ENCODE measurements at places on chromosomes 4 and X.

- no peak for DNase-seq
These were observed 566.0 kb upstream of the TENM3 start for GRCh38 chr4:181677201-181677600.

DNA sequence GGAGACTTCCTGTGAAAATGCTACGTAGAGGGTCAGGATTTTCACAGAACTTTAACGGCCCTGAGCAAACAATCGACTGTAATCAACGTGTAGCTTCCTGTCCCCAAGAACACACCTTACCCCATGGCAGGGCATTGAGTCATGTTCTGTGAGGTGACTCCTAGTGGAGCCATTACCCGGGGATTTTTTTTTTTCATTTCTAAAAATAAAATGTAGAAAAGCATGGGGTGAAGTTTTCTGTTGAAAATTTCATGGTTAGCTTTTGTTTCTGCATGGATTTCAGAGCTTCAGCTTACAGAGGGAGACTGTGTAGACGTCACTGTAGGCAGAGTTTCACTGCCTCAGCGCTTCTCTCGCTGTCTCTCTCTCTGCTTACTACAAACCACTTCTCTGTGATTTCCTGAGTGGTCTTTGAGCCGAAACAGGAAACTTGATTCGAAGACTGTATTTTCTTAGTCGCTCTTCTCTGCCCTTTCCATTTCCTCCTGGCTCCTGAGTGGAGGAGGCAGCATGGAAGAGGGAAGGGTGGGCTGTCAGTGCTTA, 111.7 kb downstream of the NFKB1 start:
- DNase-seq = no peak

DNA sequence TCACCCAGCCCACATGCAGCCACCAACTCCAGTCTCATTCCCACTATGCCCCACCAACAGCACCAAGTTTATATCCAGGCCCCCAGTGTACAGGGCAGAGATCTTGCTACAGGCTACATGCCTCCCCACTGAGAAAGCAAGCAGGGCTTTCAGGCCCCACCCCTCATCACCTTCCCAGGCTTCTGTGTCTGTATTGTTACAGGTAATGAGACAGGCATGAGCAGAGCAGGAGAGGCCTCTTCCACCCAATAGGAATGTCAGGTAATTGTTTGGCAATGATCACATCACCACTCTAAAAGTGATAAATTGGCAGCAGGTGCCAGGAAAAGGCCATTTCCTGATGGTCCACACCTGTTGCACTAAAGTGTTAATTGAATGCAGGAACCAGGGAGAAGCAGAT, 102.5 kb downstream of the ZNF518B start:
- DNase-seq = no peak

- DNase-seq = no peak
These were observed 788.4 kb downstream of the RPA4 start for GRCh38 chrX:97672138-97672537.

DNA sequence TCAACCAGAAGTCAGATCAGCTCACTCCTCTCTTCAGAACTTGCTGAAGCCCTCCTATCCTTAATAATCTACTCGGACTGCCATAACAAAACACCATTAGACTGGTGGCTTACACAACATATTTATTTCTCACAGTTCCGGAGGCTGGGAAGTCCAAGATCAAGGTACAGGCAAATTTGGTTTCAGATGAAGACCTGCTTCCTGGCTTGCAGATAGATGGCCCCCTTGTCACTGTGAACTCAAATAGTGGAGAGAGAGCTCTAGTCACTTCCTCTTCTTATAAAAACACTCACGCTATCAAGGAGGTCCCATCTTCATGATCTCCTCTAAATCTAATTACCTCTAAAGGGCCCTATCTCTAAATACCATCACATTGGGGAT, 125.1 kb downstream of the CAMK2D start:
- no peak for DNase-seq

DNA sequence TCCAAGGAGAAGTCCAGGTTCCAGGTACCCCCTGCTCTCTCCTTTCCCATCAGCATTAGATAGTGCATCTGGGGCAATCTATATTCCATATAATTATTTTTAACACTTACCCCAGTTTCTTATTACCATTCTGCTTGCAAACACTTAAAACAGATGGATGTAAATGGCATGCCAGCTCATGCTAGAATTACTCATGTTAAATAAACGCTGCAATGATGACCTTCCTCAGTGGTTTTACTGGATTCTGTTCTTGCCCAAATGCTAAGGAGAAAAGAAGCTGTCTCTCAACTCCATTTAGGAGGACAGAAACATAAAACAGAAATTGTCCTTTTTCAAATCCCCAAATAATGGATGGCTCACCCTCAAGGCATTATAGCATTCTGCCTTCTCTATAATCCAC, 161.1 kb downstream of the NLGN4X start:
- no peak for DNase-seq

DNA sequence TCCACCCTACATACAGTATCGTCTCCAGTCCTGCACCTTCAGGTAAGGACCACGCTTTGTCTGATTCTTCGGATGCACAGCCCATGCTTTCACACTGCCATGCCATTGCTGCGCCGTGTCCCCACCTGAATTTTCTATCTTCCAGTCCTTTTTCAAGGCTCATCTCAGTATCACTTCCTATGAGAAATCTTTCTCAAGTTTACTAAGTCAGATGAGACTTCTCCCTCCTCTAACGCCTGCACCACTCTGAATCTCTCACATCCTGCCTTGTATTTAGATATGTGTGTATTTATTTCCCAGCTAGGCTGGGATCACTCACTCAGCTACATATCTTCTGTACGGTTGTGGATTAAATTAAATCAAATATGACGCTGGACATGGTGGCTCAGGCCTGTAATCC, 116.8 kb downstream of the SMIM20 start:
- DNase-seq = no peak

DNA sequence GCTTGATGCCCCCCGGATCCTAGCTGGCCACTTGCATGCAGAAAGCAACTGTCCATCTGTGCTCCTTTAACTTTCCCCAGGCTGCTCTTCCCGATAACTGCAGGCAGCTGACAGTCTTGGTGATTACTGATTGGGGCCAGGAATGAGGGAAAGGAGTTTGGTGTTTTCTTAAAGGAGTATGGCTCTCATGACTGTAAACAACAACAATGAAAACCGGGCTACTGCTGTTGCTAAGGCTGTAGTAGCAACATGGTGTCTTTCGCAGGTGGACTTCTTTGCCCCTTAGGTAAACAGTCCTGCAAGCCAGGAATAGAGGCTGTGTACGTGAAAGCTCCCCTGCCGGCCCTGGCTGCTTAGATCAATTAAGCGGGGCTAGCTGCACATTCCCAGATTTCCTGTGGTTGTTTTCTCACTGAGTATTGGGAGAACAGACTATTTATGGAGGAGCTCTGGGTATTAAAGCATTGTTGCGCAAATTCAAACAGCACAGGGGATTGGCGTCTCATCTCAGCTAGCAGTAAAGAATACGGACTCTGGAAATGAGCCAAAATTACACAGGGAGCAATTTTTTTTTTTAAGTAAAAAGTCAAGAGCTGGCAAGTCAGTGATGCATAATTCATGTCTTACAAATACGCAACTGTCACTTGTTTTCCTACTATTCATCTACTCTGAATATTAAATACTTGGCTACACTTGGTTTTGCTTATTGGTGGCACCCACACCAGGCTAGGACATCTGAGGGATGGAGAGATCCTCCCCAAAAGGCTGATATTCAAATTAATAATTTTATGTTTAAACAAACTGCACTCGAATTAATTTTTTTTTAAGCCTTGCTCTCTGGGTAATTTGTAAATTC, 61.6 kb upstream of the NAP1L5 start:
- DNase-seq = peak; percentile 88

DNA sequence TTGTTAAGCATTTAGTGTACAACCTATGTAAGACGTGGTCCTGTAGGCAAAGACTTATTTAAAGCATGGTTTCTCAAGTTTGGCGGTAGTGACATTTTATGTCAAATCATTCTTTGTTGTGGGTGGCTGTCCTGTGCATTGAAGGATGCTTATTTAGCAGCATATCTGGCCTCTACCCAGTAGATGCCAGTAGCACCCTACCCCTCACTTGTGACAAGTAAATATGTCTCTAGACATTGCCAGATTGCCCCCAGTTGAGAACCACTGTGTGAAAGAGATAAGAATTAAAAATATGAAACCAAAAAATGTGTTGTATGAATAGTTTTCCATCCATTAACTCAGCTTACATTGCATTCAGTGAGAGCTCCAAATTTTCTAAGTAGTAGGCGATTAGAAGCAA, 25.5 kb downstream of the MMAA start:
- no peak for DNase-seq

DNA sequence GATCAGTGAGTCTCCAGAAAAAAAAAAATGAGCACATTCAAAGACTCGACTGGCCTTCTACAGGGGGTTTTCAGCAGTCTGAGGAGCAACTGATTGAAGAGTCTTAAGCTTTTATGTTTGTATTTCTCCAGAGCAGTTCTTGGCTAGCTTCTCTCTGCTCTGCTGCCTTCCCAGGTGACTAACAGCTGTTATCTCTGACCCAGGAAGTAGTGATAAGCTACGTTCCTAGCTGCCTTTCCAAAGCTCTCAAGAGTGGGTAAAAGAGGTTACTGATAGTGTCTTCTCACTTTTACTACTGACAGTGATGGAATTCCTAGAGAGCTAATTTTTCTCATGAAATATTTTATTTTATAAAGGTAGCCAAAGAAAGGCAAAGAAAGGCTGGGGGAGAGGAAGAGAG, 66.6 kb downstream of the ENOX2 start:
- no peak for DNase-seq

- DNase-seq = no peak
These were observed 66.1 kb upstream of the ENPP6 start for GRCh38 chr4:184283659-184284335.

Data from lung (tissue), 17 donors.